ELF-1 (cell line): ENCODE measurements at places on chromosomes 2 and 18.

DNA sequence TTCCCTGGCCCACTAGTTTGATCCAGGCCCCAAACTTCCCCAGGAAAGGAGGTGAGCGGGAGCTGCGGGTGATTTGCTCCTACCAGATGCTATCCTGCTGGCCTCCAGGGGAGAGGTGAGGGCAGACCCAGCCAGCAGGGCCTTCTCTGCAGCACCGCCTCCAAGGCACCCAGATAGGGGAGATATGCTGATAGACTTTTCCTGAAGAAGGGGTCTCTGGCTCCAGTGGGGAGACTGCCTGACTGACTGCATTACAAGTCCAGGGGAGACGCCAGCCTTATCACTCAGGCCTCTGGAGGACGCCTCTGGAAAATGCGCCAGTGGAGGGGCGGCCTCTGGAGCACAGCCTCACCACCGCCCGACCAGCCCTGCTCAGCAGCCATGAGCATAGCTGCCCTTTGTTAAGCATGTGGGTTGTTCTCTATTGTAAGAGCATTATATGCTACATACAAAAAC lies 60.6 kb upstream of the SMAD7 start:
- no peak for DNase-seq

DNA sequence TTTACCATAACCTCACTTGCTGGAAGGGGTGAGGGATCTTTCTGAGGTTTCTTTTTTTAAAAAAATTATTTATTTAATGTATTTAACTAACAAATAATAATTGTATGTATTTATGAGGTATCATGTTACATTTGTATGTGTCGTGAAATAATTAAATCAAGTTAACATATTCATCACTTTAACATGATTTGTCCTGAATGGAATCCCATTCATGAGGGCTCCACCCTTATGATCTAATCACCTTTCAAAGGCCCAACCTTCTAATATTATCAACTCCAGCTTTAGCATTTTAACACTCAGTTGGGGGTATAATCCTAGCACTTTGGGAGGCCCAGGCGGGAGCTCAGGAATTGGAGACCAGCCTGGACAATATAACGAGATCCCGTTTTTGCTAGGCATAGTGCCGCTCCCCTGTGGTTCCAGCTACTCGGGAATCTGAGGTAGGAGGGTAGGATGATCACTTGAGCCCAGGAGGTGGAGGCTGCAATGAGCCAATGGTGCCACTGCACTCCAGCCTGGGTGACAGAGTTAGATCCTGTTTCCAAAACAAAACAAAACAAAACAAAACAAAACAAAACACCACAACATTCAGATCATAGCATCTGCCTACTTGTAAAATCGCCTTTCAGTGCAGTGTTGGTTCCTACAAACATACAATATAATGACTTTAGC lies 1.1 kb upstream of the TAF4B start:
- DNase-seq: peak; percentile 17

DNA sequence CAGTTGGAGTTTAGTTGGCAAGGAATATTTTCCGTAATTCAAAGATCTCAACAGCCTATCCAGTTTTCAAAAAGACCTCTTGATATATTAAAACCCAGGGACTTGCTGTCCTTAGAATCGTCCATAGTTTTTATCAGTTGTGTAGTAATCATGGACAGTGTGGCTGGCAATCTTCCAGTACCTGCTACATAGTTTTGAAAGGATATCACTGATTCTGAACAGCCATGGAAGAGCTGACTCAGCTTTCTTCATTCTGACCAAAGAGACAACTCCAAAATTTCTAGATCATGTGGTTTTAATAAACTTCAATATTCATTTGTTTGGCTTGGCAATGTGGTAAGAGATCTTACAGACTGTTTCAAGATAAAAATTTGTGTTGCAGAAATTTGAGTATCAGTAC lies 616.7 kb downstream of the TDRD15 start:
- DNase-seq: no peak

DNA sequence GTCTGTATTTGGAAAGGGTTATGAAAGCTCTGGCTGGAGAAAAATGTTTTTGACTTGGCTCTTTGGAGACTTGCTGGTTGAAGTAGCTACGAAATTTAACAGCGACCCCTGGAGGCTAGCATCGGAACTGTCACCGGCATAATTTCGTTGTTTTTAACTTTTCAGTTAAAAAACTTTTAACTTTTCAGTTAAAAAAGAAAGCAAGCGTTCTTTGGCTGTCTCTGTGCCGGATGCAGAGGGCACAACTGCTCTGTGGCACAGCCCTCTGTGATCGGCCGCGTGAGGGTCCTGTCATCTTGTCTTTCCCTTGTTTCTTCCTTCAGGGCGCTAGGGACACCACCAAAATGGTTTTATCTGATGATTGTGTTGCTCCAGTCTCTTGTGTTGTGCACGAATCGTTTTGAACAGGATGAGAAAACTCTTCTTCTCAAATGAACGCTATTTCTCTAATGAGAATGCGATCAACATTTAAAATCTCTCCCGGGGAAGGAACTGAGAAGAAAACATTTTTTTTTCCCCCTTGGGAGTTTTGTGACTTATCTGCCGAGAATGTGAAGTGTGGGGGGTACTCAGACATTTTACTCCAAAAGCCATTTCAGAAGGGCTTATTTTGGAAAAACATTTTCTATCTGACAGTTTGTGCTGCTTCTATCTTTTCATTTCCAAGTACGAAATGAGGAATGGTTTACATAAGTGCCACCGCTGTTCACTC lies 57.1 kb downstream of the ADCYAP1 start:
- peak; percentile 73 for DNase-seq

- peak; percentile 63 for DNase-seq
Observed at GRCh38 chr18:75209129-75209950, at the start of gene PTGR3. Gene PTGR3 (minus strand): TSS chr18:75209139. CDS start chr18:75209058, 81 bp downstream.

GRCh38 chr2:53886406-53887280 lies 26.9 kb upstream of the GPR75 start:
- DNase-seq: no peak

GRCh38 chr2:235024191-235024860 lies 72.5 kb downstream of the SH3BP4 start:
- DNase-seq: peak; percentile 71

GRCh38 chr2:23381084-23381483 lies 3.9 kb upstream of the KLHL29 start:
- no peak for DNase-seq

GRCh38 chr18:9826685-9827084 lies 59.1 kb upstream of the TXNDC2 start:
- DNase-seq: no peak

DNA sequence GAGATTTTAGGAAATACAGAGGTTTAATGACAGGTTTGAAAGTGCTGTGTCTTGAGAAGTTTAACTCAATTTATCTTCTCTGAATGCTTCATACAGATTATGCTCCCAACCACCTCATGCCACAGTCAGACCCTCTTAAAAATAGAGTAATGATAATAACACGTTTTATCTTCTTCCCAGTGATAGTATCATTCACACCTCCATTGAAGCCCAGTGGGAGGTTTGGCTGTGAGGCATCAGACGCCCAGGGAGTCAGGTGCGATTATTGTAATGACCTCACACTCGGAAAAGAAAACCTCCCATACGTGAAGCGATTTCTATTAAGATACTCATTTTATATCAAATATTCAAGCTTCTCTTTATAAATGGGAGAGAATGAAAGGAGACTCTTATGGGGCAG lies 366.3 kb downstream of the SETBP1 start:
- DNase-seq: no peak

DNA sequence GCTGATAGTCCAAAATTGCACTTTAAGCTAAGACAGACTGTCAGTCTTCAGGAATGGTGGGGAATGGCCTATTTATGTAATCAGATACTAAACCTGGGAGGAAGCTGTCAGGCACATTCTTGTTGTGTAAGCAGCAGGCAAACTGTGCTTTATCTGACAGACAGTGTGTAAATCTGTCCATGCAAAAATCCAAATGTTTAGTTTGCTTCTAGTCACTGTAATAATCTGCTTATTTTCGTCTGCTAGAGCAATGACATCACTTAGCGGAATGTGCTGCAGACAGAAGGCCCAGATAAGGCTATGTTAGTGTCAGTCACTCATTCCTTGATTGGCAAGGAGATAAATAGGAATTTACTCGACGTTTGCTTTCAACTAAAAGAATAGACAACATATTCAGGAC lies 263.5 kb downstream of the ZNF407 start:
- no peak for DNase-seq

DNA sequence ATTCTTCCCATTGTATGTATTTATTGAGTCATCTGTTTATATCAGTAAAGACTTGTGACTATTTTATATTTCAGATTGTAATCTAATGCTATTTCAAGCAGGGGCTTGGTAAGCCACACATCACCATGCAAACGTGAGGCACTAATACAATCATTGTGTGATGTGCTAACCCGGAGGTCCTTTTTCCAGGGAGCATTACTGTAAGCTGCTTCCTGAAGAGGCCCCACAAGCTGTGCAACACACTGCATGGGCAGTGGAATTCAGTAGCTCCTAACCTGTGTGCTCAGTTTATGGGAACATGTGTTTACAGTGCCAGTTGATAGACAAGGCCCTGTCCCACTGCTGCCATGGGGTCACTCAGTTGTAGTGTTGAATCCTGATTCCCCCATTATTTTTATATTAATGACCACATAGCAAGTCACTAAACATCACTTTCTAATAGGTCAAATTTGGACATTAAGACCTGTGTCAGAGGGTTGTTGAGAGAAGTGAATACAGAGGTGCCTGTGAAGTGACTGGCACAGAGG lies 162.9 kb downstream of the FHOD3 start:
- no peak for DNase-seq

GRCh38 chr2:50225021-50225928 lies 806.7 kb downstream of the NRXN1 start:
- DNase-seq: peak; percentile 75

- no peak for DNase-seq
Observed at GRCh38 chr2:113300281-113300680, 21.6 kb upstream of the PAX8 start.

GRCh38 chr18:58455314-58456188 lies 173.3 kb downstream of the ALPK2 start:
- DNase-seq: no peak
